ENCODE measurements at places on chromosomes 5 and 9.
A peak's percentile ranks its signal among the peaks of the same experiment; 100 is the strongest.

- peak; percentile 69 for DNase-seq
These were observed 72.4 kb upstream of the ZNF622 start for GRCh38 chr5:16538006-16538405.

- no peak for DNase-seq
These were observed 9.3 kb upstream of the OTULIN start for GRCh38 chr5:14655146-14655741.

- DNase-seq, result no peak
These were observed 36.9 kb downstream of the FEM1C start for GRCh38 chr5:115507681-115508080.

DNA sequence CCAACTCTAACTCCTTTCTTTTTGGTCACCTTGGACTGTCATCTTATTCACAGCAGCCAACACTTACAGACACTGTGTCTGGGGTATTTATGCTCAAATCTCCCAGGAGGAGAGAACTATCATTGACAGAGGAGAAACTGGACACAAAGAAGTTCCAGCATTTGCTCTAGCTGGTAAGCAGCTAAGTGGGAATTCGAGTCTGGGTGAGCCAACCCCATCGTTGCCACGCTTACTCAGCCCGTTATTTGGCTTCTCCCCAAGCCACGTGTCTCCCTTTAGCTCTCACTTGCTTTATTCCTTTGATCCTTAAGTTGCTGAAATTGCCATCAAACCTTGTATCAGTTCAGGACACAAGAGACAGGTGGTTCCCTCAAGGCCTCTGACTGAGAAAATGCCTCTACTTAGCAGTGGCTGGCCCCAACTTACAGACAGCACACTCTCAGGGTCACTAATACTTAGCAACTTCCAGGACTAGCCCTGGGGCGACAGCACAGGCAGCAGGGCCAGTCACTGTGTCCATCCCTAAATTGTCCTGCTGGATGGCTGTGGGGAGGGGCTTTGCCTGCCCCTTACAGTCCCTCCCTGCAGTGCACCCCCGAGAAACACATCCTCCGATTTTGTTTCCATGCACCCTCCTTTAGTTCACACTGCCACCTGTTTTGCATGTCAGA, 1.4 kb downstream of the SLC36A2 start:
- DNase-seq, result no peak

DNA sequence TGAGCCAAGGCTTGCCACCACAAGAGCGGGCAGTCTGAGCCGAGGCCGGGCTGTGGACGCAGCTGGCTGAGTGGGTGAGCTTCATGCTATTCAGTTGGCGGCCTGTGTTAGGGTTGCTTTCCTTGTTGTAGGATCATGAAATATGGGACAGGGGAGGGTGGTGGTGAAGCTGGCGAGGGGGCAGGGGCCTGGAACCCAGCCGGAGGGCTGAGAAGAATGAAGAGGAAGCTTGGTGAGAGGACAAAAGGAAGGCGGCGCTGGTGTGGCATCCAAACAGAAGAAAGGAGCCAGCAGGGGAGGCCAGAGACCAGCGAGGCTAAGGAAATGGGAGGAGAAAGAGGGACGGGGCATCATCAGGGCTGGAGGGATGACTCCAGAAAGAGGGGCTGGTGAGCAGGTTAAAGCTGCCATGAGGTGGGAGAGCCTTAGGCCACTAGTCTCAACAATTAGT, 18.3 kb downstream of the RALGPS1 start:
- no peak for DNase-seq

GRCh38 chr9:115522912-115523311, 405.0 kb upstream of the TNC start:
- peak; percentile 29 for DNase-seq

- peak; percentile 38 for DNase-seq
These were observed 15.8 kb upstream of the NRARP start for GRCh38 chr9:137317718-137318511.

GRCh38 chr5:135053278-135053677, 19.2 kb upstream of the PITX1 start:
- DNase-seq, result no peak

DNA sequence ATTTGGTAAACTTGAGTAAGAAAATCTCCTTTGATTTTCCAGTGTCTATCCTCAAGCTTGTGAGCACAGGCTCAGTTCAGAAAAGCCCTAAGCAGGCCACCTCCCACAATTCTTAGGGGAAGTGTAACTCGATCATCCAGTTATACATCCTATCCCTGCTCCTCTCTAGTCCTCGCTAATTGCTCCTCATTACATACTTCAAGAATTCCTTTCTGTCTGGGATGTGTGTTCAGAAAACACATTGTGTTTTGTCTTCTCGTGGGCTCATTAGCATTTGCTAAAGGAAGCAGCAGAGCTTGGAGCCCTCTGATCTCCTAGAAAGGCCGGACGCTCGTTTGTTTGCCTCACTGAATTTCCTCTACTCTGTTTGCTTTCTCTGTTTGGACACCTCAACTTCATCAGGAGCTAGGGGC, 268.2 kb upstream of the RFX3 start:
- no peak for DNase-seq

GRCh38 chr9:69542942-69543704, 129.0 kb downstream of the APBA1 start:
- DNase-seq, result peak; percentile 48

DNA sequence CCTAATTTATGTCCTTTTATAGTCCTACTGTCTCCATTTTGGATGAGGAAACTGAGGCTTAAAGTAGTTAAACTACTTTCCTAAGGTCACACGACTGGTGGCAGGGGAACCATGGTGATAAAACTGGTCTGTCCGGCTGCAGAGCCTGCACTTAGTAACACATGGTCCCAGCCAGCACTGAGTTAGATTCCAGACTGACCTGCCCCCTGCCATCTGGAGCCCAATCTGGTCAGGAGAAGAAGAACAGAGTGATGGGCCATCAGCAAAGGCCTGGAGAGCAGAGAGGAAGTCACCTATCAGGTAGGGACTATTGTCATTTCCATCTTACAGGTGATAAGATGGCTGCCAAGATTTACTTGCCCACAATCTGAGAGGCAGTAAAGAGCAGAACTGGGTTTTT, 86.6 kb upstream of the SLC25A48 start:
- no peak for DNase-seq

DNA sequence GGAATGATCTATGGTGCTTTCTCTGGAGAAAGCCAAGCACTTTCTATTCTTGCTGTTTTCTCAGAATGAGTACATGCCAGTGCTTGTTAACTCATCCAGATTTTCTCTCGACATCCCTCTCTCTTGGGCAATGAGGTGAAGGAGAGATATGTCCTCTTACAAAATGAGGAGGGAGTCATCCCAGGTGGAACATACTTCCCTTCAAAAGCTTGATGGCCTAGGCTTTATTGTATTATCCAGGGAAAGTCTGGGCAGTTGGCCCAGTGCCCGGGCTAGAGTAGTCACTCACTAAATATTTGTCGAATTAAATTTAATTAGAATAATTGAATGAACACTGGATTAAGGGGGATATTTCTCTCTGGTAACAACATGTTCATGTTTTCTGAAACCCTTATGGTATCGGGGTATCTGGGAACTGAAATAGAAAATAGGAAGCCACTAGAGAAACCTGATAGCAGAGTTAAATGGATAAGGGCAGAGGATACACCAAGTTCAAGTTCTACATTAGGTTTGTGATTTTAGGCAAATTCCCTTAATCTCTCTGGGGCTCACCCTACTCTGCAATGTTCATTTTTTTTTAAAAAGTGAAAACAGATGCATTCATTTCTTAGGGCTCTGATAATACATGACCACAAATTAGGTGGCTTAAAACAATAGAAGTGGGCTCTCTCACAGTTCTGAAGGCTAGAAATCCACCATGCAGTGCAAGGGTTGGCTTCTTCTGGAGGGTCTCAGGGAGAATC, 99.6 kb downstream of the LIFR start:
- no peak for DNase-seq

DNA sequence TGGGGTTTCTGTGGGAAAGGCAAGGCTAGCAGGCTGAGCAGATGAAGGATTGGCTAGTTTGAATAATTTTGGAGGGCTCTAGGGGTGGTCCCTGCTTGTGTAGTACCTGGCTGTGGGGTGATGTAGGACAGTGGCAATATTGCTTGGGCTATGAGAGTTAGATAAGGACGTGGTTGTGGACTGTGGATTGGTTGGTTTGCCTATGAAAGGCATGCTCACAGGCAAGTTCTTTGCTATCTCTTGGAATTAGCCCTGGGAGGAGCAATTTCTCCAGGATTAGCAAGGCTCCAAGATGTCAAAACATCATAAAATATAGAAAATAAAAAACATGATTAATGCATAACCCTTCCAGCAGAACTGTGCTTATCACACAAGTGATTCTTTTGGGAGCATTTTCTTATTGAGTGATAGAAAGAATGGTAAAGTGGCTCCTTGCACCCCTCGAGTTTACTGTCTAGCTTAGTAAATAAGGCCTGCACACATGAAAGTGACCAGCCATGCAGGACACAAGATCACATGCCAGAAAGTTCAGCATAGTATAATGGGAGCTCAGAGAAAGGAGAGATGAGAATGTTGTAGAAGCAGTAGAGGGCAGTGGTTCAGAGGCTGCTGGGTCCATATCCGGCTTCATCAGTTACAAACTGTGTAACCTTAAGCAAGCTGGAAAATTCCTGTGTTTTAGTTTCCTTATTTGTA, 13.8 kb downstream of the AOPEP start:
- DNase-seq, result no peak

GRCh38 chr5:134403951-134404350, 7.7 kb downstream of the CDKN2AIPNL start:
- no peak for DNase-seq

DNA sequence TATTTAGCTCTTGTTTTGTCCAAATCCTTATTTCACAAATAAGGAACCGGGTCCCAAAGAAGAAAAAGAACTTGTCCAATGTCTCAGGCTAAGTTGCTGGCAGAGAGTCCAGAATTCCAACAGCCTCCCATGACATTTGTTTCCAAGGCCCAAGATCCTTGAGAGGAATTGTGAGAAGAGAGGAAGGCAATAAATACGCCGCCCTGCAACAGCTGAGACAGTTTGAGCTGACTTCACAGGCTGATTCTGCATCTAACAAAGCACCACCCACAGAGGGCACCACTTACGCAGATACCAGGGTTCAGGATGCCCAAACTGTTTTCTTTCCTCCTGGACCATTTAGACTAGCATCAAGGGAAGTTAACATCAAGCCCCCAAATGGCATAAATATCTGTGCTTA, 211.3 kb downstream of the FAM114A2 start:
- DNase-seq, result no peak

DNA sequence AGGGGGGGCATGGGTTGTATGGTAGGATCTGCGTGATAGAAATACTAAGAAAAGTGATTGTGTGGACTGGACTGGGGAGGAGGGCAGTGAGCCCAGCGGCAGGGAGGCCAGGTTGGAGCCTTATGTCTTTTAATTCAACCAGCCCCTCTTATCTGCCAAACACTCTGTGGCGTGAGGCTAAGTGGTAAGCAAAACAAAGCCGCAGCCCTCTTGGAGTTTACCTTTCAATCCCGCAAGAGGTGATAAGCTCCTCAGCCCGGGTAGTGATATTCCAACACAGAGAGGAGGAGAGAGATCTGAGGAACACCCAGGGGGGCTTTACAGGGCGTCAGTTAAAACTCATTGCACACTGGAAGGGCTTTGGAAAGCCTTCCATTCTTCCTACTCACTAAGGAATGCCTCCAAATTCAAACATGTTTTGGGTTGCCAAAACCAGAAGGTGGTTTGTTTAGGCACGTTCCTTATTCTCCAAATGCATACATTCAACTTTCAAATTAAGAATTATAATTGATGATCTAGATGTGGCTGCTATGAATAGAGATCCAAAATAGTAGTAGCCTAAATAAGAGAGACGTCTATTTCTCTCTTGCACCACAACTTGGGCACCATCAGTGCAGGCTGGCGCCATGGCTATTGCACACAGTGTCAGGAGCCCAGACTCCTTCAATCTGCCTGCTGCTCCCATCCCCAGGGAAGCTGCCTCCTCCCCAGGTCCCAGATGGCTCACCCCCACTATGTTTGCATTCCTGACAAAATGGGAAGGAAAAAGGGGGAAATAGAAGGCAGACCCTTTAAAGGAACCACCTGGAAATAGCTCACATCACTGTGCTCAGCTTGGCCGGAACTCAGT, 75.1 kb upstream of the FSTL4 start:
- DNase-seq, result no peak

DNA sequence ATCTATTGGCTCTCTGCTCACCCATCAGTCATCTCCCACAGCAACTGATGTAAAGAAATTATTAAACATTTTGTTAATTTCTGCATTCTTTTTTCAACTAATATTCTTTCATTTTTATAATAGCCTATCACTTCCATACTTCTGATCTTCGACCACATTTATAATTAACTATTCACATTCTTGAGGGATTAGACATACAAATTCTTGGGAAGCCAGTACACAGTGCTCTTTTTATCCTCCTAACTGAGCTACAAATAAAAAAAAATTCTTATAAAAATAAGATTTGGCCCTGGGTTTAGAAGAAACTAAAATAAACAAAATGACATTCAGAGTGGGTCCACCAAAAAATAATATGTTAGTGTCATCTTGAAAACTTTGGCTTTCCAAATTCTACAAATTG, 103.7 kb upstream of the ITGA1 start:
- DNase-seq, result no peak

GRCh38 chr9:134671341-134672113, 29.9 kb downstream of the COL5A1 start:
- no peak for DNase-seq

- DNase-seq, result no peak
These were observed 103.2 kb downstream of the MACROH2A1 start for GRCh38 chr5:135295852-135296251.

DNA sequence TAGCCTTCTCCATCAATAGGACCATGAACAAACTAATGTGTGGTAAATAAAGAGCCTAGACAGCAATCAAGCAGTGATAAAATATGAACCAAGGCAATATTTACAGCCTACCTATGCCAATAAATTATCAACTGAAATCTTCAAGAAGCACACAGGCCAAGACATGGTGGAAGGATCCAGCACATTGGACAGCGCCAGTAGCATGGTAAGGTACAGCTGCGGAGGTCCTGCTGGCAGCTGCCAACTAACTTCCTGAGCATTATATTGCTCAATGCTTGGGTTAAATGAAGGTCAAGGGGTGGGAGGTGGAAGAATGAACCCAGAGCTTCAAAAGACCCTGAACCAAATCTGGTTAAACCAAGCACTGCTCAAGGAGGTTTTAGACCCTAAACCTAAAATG, 16.5 kb upstream of the SPDL1 start:
- DNase-seq, result no peak

- DNase-seq, result no peak
These were observed 3.3 kb upstream of the SECISBP2 start for GRCh38 chr9:89314955-89315354.

GRCh38 chr5:178690208-178690607, 40.3 kb downstream of the ZNF354A start:
- DNase-seq, result no peak

- DNase-seq, result no peak
These were observed 142.1 kb downstream of the MPDZ start for GRCh38 chr9:13137426-13137825.

DNA sequence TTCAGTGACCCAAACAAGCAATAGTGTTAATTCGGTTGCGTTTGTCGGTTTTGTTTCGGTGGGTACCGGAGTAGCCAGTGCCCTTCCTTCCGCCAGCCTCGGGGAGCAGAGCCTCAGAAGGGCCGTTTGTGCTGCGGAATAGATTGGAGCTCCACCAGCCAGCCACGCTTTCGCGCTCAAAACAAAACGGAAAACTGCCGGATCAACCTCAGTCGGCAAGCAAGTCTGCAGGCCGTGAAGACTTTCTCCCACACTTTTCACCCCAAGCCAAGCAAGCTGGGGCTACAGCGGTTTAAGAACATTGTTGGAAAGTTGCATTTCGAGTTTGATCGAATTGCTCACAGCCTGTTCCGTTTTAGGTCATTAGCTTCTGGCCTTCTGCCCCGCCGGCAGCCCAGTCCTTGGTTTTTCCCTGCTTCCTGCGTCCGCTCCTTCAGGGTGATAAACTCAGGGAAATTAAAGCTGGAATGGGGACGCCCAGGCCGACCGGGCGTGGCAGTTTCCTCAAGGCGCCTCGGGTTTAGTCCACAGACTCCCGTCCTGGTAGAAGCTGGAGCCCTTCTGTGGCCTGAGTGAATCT, 803 bp upstream of the CCNO start:
- DNase-seq, result no peak

Data from left hindlimb (tissue), 1 donor.